ENCODE measurements at places on chromosomes 7 and 10. TPM values are rescaled to one million over a fixed set of nuclear protein-coding genes. Genes with fewer than 3 reads are reported as not detected.

- no peak for DNase-seq
Observed at GRCh38 chr10:70232859-70233108, 445 bp downstream of the PPA1 start.

Gene CLCN1
- not detected for polyA plus RNA-seq

Gene IDI2
- polyA plus RNA-seq, result not detected

Gene TSPAN15
- polyA plus RNA-seq, result 0.35 TPM

Gene NRF1
- polyA plus RNA-seq, result 13.1 TPM

DNA sequence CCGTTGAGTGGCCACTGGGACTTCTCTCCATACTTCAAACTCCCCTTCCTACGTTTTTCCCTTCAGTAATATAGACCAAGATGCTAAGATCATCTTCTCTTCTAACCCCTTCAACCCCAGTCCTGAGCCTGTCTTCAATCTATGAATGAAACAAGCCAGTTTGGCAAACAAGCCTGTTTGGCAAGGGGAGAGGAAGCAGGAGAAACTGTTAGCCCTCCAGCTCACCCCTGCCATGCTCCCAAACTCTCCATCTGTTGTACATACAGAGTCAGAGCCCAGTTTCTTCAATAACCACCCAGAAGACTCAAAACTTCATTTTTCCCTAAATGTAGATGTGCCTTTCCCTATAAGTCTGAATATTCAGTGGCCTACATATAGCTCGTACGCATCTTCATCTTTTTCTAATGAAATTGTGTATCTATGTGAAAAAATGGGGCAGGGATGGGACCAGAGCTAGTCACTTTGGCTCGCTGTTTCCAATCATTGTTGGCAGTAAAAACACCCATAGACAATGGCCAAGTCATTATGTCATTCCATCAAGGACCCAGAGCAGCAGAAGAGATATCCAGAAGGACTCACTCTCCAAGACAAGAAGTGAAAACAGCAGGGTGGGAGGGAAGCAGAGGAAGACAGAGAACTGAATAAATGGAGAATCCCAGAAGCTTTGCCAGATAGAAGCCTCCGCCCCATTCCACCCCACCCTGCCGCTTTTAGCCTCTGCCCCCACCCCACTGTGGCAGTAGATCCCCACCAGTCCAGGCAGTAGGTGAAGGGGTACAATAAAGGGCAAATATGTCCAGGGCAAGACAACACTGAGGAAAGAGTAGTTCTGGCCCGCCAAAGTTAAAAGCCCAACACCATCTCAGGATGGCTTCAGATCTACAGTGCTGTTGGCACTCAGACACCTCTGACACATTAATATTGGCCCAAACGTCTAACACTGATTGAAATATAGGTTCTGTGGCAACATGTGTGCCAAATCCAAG lies 87.3 kb downstream of the DOCK4 start:
- DNase-seq, result no peak

DNA sequence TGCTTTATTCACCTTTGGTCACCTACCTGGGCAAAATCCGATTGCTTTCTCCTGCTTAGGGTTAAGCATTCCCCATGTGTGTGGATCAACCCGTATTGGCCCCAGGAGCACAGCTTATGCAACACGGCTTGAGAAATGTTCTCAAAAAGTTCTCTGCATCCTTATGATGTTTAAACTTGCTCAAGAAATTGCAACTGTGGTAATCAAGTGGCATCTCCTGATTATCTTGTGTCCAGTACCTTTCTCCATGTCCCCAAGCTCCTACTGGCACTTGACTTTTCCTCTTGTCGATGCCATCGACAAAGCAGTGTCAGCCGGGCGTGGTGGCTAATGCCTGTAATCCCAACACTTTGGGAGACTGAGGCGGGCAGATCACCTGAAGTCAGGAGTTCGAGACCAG lies 4.7 kb upstream of the PKD2L1 start:
- no peak for DNase-seq

DNA sequence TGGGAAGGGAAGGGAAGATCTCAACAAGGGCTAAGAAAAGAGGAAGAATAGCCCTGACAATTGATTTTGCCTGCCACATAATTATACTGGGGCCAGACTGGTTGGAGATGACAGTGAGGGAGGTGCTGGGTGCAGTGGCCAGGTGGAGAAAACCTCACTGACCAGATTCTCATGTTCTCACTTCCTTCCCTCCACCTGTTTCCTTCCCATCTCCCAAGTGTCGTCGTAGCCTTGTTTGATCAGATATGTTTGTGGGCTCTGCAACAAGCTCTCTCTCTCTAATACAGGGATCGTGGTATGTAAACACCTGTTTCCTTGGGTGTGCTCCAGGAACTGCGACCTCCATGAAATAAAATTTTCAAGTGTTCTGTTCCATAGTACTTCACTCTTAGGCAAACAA lies 60.2 kb downstream of the VCL start:
- DNase-seq, result no peak

- no peak for DNase-seq
Observed at GRCh38 chr7:69748530-69748929, 150.3 kb downstream of the AUTS2 start.

- no peak for DNase-seq
Observed at GRCh38 chr10:12606461-12606860, 257.1 kb downstream of the CAMK1D start.

DNA sequence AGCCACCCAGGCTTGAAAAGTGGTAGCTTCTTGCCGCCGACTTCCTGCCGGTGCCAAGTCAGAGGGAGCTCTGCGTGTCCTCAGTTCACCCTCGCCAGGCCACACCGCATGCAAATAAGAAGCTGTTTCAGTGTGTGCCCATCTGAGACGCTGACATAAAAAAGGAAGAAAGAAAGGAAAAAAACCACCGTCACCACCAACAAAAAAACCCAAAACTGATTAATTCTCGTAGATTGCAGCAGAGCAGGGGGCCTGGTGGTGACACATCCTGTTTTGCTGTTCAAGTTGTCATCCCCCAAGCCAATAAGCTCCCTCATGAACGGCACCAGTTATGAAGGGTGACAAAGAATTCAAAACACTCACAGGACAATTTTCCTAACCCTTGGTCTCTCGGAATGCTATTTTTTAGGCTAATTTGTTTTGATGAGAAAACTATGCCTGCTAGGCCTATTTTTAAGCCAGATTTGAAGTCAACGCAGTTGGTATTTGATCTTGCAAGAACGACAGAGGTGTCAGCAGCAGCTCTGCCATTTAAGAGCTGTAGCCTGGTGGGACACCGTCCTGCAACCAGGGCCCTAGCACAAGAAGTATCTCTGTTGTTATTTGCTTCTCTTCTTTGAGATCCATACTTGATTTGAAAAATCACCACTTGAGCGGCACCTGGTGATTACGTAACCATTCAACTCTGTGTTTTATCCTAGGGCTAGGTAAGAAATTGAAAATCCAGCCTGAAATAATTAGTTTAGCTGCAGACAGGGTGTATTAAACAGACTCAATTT lies 145.6 kb downstream of the PFKFB3 start:
- DNase-seq, result no peak

- no peak for DNase-seq
Observed at GRCh38 chr10:92656266-92656961, 33.3 kb upstream of the HHEX start.

DNA sequence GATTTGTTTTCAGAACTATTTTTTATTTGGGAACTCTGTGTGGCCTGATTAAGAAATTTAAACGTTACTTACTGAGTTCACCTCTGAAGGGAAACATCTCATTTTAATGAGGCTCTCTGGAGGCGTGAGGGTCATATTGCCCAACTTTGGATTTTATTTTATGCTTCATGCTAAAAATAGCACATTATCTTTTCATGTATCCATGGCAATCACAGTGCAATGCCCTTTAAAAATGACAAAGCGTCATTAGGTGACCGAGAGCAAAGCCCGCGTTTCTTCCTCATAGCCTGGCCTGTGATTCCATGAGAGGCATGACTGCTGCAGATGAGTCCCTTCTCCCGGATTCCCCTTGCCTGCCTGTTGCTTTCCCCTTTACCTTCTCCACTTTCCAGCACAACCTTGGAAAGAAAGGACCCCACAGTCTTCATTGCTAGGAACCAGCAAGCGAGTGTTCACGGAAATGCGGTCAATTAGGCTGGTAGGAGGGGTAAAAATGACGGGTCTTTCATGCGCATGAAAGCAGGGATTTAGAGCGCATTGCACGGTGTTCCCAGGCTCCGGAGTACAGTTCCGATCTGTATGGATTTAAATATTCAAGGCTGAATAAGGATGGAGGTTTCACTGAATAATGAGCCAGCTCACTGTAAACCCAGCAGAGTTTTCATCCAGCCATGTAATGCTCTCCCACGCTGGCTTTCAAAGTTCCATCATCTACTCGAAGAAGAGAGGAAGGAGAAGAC lies 98.2 kb upstream of the PITRM1 start:
- DNase-seq, result no peak

- DNase-seq, result no peak
Observed at GRCh38 chr10:76122056-76122455, 690.6 kb downstream of the LRMDA start.

GRCh38 chr7:80259-81067 lies 111.9 kb upstream of the FAM20C start:
- DNase-seq, result no peak

Gene VPS41
- 67.1 TPM for polyA plus RNA-seq

GRCh38 chr10:28838908-28839307 lies 161.6 kb downstream of the BAMBI start:
- no peak for DNase-seq

DNA sequence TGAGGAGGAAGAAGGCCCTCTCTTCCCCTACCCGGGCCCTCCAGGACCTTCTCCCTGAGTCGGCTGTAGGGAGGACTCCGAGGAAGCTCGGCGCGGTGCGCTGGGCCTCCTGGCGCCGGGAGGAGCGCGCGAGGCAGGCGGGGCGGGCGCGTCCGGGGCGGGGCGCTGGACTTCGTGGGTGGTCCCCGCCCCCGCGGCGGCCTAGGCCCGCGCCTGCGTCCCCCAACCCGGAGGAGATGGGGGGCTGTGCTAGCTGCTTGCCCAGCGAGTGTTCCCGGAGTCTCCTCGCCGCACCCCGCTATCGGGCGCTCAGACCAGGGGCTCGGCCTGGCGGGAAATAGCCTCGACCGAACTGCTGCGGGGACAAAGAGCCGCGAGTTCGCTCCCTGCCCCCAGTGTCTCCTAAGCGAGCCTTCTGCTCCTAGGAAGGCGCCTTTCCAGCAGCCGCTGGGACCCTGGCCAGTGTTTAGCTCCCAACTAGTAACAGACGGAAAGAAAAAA lies 19.2 kb upstream of the SMO start:
- no peak for DNase-seq

- no peak for DNase-seq
Observed at GRCh38 chr10:60123668-60124067, 217.3 kb upstream of the CCDC6 start.

GRCh38 chr7:99002827-99003212 lies 124.5 kb downstream of the TRRAP start:
- DNase-seq, result no peak

GRCh38 chr10:84938117-84938905 lies 609.9 kb downstream of the CCSER2 start:
- DNase-seq, result no peak

DNA sequence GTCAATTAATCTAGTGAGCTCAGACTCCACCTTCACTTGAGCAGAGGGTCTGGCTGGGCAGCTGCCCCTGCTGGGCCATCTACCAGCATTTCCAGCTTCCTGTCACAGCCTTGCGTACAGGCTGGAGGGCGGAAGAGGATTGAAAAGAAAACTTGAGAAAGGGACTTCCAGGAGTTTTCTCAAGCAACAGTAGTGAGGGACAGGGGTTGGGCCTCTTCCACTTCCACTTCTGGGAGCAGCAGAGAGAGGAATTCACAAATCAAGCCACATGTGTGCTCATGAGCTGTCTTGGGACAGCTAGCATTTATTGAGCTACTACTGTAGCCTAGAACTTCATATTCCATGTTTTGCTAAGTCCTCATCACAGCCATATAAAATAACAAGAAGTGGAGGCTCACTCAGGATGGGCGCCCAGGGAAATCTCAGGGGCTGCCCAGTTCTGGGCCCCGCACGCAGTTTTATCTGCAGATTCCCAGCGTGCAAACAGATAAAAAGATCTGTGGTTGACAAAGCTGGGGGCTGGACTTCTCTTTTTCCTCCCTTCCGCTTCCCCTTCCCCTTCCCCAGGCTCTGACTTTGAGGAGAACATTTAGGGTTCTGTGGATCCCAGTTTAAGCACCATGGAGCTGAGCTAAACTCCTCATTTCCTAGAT lies 135.8 kb downstream of the RGS10 start:
- no peak for DNase-seq

DNA sequence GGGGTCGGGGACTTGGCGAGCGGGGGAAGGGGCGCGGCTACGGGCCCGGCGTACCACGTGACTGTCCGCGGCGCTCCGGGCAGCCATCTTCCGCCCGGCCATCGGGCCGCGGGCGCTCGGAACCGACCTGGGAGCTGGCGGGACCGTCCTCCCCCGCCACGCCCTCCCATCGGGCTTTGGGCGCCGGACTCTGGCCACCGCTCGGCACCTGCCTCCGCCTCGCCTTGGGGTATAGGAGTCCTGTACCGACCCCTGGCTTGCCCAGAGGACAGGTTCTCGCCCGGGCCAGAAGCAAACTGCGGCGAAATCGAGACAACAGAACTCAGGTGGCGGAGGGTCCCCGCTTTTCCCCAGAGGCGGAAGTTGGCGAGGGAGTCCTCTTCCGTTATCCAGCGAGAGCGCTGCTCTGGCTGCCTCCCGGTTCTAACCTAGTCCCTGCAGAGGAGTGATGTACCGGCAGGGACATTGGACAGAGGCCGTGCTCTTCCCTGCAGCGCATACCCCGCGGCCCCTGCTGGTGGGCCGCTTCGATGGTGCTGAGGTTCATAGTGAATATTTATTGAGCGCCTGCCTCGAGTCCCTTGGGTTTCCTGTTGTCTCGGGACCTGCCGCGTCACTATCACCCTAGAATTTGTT lies 1.2 kb upstream of the SGMS1 start:
- DNase-seq, result no peak

DNA sequence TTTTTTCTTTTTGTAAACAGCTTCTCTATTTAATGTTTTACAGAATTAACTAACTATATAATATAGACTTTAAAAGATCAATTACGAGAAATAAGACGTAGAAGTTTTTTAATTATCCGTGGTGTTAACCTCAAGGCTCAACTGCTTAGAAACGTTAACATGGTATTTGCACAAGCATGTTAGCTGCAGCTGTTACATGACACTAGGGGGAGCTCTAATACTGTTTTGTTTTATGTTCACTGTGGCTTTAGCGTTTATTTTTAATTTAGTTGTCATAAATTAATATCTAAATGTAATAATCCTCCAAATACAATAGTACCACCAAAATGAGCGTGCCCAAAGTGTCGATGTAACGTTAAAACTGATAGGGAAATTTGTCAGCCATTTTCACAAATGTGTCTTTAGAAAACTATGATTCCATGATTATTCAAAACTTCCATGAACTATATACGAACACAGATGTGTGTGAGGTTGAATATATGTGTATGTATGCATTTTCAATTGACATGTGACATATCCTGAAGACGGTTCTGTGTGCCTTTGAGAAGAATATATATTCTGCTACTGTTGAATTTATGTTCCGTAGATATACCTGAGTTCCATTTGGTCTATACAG lies 828.8 kb upstream of the MBL2 start:
- no peak for DNase-seq

GRCh38 chr7:151141855-151142685 lies 25.4 kb downstream of the GBX1 start:
- DNase-seq, result no peak
